Fibroblast of skin of right quadriceps (primary cell): ENCODE measurements at places on chromosomes 6 and 20.

DNA sequence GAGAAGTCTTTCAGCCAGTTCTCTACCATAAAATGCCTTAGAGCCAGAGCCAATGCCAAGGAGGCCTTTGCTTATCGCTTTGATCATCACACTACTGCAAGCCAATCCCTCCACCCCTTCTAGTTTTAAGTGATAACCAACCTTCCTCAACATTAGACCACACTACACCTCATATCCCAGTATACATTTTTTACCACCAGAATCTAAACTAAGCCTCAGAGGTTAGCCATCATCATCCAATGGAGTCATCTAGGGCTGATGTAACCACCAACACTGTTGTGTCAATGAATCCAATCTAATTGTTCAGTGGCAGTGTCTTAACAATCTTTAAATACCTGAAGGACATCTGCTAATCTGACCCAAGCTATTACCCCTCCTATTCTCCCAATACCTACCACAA is 6.4 kb downstream of the ZUP1 start:
- no peak for DNase-seq

- no peak for DNase-seq
These were observed 13.1 kb downstream of the TCP11 start for GRCh38 chr6:35128042-35128441.

DNA sequence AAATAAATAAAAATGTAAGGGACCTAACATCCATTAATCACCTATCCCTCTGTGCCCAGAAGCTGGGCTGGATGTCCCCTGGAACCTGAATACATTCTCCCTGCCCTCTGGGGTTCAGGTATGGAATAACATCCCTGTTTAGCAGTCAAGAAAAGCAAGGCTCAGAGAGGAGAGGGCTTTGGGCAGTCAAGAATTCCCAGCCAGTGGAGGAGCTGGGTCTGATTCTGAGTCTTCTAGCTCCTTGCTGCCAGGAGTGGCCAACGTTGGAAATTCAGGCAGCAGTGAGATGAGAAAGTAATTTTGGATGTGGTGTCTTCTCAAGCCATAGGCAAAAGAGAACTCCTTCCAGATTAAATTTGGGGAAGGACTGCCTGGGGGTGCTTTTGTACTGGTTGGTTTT is 42.6 kb upstream of the ZNFX1 start:
- DNase-seq: peak; percentile 24

DNA sequence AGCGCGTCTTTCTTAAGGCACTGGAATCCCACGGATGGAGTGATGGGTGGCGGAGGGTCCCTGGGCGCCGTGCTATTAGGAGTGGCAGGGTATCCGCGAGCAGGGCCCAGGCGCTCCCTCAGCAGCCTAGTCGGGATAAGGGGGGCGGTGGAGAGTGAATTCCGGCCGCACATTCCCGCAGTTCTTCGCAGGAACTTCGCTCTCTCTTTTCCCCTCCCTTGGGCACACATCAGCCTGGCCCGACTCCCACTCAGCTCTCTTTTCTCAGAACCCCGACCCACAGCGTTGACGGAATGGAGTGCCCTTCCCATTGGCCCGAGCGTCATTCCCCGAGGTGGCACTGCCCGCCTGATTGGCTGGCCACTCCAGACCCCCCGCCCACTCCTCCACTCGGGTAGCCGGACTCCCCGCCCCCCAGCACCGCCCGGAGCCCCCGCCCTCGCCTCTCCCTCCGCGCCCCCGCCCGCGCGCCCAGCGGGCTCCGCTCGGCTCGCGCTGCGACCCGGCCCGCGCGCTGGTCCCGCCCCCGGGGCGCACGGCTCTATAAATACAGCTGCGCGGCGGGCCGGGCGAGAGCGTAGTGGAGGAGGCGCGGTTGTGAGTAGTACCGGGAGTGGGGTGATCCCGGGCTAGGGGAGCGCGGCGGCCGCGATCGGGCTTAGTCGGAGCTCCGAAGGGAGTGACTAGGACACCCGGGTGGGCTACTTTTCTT is at the start of gene ID4:
ID4 (plus strand) TSS at position 572 of the 712 bp plus-strand sequence. CDS start 385 bp downstream, outside the sequence.
- DNase-seq: peak; percentile 99

GRCh38 chr6:123668063-123668462 is 31.3 kb upstream of the TRDN start:
- DNase-seq: no peak

- no peak for DNase-seq
These were observed 1.2 kb downstream of the SYNCRIP start for GRCh38 chr6:85641522-85641896.

DNA sequence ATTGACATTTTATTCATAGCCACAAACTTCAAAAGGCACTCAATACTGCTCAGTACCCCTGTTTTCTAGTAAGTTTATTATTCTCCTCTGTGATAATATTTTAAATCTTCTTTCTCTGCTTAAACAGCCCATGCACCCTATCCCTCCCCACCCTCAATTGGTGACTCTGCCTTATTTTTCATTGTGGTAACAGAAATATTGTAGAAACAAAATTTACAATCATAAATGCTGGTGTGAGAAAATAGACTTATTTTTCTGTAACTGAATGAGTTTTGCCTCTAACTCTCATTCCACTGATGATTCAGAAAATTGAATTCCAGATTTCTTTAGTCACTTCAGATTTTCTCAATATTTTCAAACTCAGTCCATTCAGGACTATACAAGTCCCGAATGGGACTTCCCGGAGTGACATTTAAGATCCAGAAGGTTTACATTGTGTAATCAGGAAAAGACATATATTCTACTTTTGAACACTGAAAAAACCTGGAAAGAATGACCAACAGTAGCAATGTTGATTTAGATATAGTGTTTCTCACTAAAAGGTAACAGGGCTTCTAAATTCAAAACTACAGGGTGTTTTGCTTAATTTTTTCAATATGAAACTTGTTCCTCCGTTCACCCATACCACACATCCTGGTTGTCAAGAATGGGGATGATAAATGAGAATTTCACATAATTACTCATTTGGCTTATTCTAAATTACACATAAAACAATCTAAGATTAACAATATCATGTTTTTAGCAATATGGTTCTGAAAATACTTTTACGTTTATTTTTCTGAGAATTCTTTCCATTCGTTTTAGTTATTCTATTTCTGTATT is 34.8 kb upstream of the UST start:
- DNase-seq: peak; percentile 41

DNA sequence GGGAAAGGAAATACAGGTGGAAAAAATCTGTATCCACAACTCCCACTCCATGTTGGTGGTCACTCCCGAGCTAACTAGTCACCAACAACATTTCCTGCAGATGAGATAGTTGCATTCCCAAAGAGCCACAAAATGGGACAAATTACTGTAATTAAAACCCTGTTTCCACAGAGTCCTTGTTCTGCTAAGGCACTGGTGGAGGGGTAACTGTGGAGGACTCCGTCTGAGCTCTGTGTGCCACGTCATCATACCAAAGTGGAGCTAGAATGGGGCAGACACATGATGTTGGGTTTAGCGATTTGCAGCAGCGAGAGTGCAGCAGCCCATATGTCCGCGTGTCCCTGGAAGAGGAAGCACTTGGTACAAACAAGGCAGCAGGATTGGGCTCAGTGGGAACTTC is 172.5 kb upstream of the KCNK16 start:
- DNase-seq: peak; percentile 30

DNA sequence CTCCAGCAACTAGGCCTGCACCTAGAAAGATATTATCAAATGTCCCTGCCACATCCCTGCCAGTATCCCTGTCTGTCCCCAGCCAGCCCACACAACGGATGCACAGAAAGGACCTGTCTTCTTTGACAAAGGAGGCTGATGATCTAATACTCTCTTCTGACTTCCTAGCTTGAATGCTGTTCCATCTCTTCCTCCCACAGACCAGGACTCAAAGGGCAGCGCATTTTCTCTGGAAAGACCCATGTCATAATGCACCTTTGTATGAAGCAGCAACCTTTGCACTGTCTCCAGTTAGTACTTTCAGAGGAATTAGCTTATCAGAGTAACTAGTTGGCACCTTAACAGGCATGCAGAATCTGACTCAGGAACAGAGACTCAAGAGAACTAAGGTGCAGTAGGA is 53.3 kb upstream of the TAF8 start:
- DNase-seq: no peak

- no peak for DNase-seq
These were observed 109.9 kb downstream of the GFRAL start for GRCh38 chr6:55437141-55437540.

DNA sequence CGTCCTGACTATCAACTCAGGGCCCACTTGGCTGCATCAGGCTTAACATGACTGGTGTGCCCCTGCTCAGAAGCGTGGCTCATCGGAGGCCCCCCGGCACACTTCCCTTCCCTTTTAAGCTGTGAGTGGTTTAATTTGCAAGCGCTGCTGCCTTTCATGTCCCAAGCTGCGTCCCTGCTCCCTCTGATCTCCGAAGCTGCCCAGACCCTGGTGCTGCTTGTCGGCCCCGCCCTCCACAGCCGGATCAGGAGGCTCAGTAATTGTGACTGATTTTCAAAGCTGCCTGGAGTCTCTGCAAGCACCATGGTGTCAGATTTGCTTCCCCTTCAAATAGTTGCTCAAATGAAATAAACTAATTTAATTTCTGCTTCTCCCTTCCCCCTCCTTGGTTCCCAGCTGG is 71.1 kb downstream of the CDH22 start:
- no peak for DNase-seq

GRCh38 chr20:9300534-9300933 is 213.9 kb upstream of the LAMP5 start:
- DNase-seq: no peak

- peak; percentile 1 for DNase-seq
These were observed 262.3 kb upstream of the PLN start for GRCh38 chr6:118285791-118286190.

DNA sequence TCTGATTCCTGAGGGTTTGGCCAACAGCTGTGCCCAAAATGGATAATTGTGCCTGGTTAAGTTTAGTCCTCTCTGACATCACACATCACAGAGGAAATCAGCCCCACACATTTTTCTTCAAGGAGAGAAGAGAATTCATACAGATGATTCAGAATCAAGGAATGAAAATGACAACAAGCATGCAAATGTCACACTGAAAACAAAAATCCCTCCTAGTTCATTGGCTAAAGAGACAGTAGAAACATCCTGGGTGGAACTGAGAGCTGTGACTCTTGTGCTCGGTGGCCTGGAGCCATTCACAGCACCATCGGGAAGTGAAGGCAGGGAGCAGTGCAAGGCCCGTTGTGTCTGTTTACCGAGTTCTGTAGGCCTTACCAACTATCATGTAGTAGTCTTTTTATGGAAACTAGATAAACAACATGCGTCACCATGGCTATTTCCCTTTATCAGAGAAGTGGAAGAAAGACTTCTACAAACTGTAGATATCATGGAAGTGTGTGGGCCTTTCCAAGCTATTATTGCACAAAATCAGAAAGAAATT is 81.7 kb upstream of the TENT5A start:
- peak; percentile 77 for DNase-seq

DNA sequence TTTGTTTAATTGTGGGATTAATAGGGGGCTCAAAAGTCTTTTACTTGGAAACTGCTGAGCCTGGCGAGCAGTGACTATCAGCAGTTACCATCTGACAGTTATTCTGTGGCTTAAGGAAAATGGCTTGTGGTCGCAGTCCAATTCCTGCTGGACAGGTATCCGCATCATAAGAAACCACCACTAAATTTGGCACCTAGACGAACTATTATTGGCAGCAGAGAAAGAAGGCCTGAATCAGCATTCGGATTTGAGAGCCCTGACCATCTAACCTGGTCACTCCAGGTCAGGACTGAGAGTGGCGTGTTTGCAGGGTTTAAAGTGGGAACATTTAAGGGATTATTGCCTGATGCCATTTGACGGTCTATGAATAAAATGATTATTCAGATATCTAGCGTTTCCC is 146.4 kb downstream of the RPS12 start:
- DNase-seq: no peak

DNA sequence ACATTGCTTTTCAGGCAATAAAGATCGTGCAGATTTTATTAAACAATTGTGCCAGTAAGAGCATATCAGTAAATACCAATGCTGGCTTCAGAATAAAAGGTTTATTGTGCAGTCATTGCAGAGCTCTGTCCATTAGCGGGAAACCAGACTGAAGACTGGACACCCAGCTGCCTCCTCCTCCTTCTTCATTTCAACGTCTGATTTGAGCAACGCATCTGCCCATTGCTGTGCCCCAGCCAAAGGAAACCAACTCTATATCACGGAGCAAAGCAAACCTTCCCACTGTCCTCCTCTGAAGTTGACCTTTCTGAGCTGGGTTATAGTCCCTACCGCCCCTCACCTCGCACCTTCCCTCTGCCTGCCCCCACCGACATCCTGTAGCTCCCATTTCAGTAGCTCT is 80.8 kb downstream of the SLC22A23 start:
- DNase-seq: no peak

DNA sequence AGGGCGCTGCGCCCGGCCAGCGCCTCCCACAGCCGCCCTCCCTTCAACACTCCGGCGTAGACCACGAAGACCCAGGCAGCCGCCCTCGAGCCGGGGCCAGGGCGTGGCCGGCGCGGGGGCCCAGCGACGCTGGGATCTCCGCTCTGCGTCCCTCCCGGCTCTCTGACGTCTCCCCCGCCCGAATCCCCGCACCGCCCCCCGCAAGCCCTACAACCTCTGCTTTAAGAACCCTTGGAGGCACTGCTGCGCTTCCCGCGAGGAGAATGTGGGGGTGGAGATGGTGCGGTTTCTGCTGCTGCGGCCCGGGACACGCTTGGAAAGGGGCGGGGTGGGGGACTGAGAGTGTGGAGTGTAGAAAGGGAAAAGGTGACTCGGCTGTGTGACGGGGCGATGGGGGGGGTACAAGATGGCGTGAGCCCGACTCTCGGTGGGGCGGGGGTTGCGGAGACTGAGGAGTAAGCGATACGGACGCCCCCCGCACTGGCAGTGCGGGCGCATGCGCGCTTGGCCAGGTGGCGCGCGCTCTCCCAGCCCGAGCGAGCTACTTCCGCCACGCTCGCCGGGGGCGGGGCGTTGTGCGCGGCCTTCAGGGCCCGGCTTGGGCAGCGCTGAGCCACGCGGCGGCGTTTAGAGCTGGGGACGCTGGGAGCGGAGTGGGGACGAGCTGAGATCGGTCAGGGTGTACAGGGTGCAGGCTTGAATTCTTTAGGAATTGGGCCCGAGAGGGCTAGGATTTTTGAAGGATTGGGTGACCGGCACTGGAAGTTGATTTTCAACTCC is at the start of gene SUPT3H:
SUPT3H (minus strand) TSS at position 381 of the 780 bp plus-strand sequence.
- peak; percentile 96 for DNase-seq

- DNase-seq: peak; percentile 90
These were observed 112.8 kb downstream of the BCAS1 start for GRCh38 chr20:53957451-53958172.

DNA sequence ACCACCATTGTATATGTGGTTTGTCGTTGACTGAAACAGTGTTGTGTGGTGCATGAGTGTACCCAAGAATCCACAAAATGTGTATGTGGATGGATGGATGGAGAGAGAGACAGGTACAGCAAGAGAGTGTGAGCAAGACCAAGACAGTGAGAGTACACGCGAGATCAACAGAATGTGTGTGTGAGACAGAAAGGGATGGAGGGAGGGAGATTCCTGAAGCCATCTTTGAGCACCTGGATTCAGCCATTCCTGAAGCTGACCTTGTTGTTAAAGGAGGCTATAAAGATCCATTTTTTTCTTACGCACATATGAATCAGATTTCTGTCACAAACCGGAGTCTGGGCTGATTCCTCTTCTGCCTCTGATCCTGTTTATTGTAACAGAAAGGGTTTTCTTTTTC is 64.1 kb downstream of the TFAP2C start:
- no peak for DNase-seq
